HTR-8/SVneo (cell line): ENCODE measurements at places on chromosomes 13 and 19.

GRCh38 chr19:50252111-50252886 lies 48.9 kb downstream of the MYH14 start:
- DNase-seq = peak; percentile 43

DNA sequence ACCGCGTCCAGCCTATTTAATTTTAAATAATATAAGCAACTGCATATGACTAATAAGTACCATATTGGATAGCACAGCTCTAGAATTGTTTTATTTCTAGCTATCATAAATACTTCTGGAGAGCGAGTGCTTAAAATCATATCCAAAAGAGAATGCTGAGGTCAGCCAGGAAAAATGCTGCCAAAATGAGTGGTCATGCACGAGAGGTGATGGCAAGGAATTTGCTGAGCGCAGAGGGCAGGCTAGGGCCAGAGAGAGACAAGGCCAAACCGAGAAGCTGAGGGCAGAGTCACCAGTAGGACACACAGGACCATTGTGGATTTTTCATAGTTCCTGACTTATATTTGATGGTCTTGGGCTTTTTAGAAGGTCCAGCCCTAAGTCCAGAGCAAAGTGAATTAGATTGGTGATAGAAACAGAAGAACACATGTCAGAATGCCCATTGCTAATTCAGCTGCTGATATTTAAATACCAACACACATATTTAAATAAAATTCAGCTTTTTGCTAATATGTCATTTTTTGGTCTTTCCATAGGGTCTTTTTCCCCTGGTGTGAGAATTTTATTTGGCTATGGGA lies 33.6 kb upstream of the UBL3 start:
- no peak for DNase-seq

DNA sequence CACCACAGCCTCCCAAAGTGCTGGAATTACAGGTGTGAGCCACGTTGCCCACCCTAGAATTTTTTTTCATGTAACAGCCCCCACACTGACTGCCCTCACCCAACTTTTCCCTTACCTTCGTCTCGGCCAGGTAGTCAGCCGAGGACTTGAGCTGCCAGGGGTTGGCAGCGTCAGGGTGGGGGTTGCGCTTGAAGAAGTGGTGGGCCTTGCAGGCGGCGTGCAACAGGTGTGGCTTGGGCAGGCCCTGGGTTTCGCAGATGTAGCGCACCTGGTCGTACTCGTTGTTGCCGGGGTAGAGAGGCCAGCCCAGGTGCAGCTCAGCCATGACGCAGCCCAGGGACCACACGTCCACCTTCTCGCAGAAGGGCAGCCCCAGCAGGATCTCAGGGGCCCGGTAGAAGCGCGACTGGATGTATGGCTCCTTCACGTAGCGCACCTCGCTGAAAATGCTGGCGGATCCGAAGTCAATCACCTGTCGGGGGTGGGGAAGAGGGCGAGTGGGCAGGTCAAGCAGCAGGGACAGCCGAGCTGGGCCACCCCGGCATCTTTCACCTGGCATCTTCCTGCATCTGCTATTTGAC lies 6.2 kb downstream of the HIPK4 start:
- no peak for DNase-seq

DNA sequence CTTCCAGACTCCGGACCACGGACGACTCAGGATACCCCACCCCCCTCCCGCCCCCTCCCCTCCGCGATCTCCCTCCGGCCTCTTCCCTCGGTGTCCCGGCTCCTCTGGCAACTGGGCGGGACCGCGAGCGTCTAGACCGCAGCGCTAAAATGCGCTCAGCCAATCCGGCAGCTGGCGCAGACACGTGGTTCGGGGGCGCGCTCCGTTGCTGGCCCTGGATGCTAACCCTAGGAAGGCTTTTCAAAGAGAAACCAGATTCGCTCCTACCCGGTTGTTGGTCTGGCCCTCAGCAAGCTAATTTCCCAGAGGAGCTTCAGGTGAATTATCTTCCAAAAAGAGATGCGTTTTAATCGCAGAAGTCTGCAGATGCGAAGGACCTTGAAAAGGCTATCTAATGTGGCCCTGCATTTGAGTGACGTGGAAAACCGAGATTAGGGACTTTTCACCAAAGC lies at the start of gene DZIP1:
DZIP1 (minus strand) TSS at position 106 of the 452 bp plus-strand sequence. CDS start 2,677 bp downstream, outside the sequence.
- DNase-seq = peak; percentile 75

DNA sequence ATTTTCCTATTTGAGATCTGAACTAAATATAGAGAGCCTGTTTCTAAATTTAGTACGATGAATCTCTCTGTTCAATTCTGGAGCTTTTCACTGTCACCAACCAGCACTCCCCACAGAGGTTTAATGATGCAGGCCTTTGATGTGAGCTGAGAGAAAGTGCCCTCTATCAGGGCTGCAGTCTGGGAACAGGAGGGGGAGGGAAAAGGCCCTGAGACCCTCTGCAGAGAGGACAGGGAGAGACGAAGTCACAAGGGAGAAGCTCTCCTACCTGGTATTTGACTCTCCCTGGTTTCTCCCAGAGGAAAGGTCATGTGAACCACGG lies 206.8 kb upstream of the SOX1 start:
- DNase-seq = no peak

DNA sequence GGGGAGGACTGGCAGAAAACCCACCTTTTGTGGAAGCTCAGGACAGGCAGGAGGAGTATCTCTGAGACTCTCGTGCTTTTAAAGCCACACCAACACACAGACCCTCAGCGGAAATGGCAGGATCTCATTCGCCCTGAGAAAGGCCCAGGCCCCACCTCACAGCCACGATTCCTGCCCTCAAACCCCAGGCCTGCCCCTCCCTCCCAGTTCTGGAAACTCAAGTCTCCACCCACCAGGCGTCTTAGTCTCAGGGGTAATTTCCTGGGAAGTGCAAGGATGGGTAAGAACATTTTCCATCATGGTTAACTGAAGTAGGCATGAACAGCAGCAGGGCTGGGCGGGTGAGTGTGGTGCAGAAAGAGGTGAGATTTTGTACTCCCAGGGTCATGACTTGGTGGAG lies 8.0 kb upstream of the PDE4C start:
- no peak for DNase-seq

GRCh38 chr13:60787083-60787482 lies 390.1 kb downstream of the TDRD3 start:
- DNase-seq = no peak

DNA sequence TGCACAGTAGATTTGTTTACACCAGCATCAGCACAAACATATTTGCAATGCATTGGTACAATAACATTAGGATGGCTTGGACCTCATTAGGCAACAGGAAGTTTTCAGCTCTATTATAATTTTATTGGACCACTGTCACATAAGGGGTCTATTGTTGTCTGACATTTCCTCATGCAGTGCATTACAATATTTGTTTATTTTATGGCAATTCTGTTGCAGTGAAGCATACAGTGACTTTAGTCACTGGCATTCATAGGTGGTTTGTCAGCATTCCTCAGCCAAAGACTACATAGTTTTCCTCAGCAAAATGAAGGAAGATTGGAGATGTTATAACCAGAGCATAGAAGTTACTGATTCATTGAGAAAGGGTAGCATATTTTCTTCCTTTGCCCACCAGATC lies 1732.9 kb downstream of the PCDH9 start:
- peak; percentile 0 for DNase-seq
